ENCODE measurements at places on chromosomes 11 and 22. TPM values are rescaled to one million over a fixed set of nuclear protein-coding genes. Genes with fewer than 3 reads are reported as not detected.

Gene SCGB1D2
- polyA plus RNA-seq = 1.2 TPM

Gene B4GALNT4
- polyA plus RNA-seq = 2.5 TPM

Gene DLG2
- polyA plus RNA-seq = 2.3 TPM

Gene CHRDL2
- polyA plus RNA-seq = 0.97 TPM

Gene PDGFD
- polyA plus RNA-seq = 10.5 TPM

Gene TUB
- polyA plus RNA-seq = 10.0 TPM

Gene LINC01488
- 0.16 TPM for polyA plus RNA-seq

Gene FGF3
- polyA plus RNA-seq = not detected

Gene WT1
- 2.0 TPM for polyA plus RNA-seq

- DNase-seq = no peak
Measured at GRCh38 chr11:84144531-84144930, 858.4 kb upstream of the CCDC90B start.

DNA sequence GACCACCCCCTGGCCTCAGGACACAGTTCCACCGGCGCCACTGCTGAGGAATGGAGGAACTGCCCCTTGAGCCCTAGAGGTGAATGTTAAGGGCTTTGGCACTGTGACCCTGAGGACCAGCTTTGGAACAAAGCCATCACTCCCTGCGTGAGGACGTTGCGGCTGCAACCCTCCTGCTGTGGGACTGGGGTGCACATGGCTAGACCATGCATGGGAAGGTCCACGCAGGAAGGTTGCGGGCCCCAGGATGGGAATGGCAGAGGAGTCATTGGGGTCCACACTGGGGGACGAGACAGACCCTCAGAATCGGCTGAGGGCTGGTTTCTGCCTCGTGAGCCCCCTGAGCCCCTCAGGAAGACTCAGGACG is 6.4 kb upstream of the ADORA2A start:
- DNase-seq = peak; percentile 52

DNA sequence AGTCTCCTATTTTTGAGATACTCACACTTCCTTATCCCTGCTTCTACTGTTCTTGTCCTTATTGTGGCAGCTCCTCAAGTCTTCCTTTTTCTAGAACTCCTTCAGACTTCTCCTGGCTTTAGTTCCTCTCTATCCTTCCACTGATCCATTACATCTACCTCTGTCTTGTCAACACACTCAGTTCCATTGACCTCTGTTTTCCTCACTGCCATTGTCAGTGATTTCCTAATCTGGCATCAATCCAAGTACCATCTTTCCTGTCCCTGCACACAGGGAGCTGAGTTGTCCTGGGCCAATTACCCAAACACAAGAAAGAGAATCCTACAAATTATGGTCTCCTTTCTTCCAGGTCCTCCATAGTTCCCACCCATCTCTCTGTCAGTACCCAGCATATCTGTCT is 27.9 kb upstream of the RIC3 start:
- no peak for DNase-seq

DNA sequence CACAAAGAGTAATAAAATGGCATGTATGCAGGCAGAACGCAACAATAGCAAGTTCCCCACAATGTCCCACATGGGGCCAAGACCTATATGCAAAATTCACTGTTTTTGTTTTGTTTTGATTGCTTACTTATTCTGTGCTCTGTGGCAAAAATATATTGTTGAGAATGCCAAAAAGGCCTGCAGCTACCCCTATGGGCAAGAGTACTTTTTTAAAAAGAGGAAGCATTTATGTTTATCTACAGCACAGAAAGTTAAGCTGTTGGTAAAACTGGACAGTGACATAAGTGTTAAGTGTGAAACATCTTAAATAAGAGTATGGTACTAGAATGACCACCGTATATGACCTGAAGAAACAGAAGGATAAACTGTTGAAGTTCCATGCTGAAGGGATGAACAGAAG is 301.9 kb upstream of the ZC3H12C start:
- DNase-seq = no peak

GRCh38 chr22:50117168-50117762 is 27.5 kb downstream of the MOV10L1 start:
- DNase-seq = no peak

GRCh38 chr11:45098929-45099328 is 47.5 kb upstream of the PRDM11 start:
- no peak for DNase-seq

- DNase-seq = no peak
Measured at GRCh38 chr11:123173040-123173855, 21.8 kb downstream of the CLMP start.

DNA sequence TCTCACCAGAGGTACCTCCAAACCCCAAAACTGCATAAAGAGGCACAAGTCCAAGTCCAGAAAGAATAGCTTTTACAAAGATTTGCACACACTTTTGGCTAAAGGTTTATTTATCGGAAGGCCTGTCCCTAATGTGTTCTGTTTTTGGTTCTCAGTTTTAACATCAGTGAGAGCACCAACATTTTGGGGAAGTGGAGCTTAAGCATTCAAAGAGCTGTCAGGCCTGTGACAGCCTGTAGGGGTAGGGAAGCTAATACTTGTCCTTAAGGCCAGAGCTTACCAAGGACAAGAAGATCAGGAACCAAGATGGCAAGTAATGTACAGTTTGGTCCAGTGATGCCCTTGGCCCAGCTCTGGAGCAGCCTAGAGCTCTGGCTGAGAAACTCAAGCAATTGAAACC is 38.9 kb upstream of the SCUBE2 start:
- no peak for DNase-seq

GRCh38 chr11:131089727-131090245 is 173.5 kb upstream of the SNX19 start:
- DNase-seq = no peak

DNA sequence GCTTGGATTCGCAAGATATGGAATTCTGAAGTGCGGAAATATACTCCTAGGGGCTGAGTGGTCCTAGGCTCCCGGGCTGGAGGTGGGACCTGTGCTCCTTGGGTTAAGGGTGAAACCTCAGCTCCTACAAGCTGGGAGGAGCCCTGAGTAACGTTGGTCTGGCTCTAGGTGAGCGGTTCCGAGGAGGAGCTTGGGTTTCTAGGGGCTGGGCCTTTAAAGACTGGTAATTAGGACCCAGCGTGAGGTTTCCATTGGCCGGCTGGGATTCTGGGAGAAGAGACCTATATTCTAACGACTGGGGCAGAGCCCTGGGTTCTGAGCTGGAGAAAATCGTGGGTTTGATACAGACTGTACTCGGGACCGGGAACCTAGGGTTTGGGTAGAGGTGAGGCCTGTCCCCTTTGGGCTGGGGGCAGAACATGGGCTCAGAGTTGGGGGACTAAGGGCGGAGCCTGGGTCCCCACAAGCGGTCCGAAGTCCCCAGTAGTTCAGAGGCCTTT is 882 bp upstream of the MAP4K2 start:
- DNase-seq = no peak

GRCh38 chr11:118846181-118846935 is 37.3 kb upstream of the CXCR5 start:
- DNase-seq = no peak

- DNase-seq = no peak
Measured at GRCh38 chr11:94734563-94735275, 33.4 kb upstream of the AMOTL1 start.

GRCh38 chr11:113587308-113587739 is 112.1 kb upstream of the DRD2 start:
- DNase-seq = no peak

DNA sequence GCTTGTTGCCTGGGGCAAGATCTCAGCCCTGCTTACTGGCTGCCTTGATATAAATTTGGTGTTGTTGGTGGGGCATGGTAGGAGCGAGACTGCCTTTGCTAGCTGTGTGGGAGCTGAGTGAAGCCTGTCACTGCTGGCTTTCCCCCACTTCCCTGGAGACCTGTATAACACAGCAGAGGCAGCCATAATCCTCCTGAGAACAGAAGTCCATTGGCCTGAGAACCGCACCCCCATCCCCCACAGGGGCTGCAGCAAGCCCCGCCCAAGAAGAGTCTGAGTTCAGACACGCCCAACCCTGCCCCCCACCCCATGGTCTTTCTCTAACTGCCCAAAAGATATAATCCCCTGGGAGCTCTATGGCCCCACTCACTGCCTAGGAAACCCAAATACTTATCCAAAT is 39.2 kb upstream of the ARHGAP42 start:
- DNase-seq = no peak

GRCh38 chr11:64789331-64790204 is 11.2 kb upstream of the SF1 start:
- DNase-seq = no peak

GRCh38 chr11:33874433-33874832 is 17.4 kb downstream of the LMO2 start:
- no peak for DNase-seq
